SK-N-SH (cell line): ENCODE measurements at places on chromosomes 11 and 22. TPM values are rescaled to one million over a fixed set of nuclear protein-coding genes. Genes with fewer than 3 reads are reported as not detected.

GRCh38 chr22:24994070-24994763 is 41.7 kb downstream of the KIAA1671 start:
- no peak for DNase-seq

The TCN1 gene
- 0.03 TPM in 1 of 2 replicates, not detected in the other for polyA plus RNA-seq

The C1QTNF4 gene
- 0.06 and 0.08 TPM in 2 replicates for polyA plus RNA-seq

The SCGB1C1 gene
- polyA plus RNA-seq: not detected in 2 replicates

The PEX16 gene
- 44.1 and 46.4 TPM in 2 replicates for polyA plus RNA-seq

GRCh38 chr11:35167426-35167954 is 28.5 kb downstream of the CD44 start:
- no peak for DNase-seq
